ENCODE measurements at places on chromosomes 12 and 14. TPM values are rescaled to one million over a fixed set of nuclear protein-coding genes. Genes with fewer than 3 reads are reported as not detected.
A peak's percentile ranks its signal among the peaks of the same experiment; 100 is the strongest.

DNA sequence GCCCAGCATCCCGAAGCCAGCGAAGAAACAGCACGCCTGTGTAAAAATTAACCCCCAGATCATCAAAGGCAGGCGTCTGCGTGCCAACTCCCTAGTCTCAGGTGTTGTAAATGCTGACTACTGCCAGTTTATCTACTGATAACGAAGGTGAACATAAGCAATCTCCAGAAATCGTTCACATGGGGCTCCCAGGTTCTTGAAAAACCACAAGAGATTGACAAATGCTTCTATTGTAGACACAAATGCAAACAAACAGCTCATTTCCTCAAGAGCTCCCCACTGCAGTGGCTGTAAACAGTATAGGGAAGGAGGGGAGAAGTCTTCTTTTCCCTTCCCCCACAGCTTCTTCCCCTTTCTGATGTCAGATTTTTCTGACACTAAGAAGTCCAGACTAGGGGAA, 5.3 kb upstream of the PLEKHG3 start:
- no peak for DNase-seq

DNA sequence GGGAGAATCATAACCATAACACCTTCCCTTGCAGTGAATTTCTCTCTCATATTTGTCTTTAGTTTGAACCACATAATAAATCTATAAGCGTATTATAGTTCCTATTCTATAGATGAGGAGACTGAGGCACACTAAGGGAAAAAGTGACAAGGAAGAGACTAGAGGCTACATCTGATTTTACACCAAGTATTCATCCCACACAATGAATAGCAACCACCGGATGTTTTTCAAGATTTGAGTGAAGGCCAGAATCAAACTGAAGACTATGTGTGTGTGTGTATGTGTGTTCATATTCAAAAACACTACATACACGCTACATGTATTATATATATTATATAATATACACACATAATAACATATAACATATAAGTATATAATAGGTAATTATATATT, 4.7 kb downstream of the ASB2 start:
- DNase-seq, result no peak

DNA sequence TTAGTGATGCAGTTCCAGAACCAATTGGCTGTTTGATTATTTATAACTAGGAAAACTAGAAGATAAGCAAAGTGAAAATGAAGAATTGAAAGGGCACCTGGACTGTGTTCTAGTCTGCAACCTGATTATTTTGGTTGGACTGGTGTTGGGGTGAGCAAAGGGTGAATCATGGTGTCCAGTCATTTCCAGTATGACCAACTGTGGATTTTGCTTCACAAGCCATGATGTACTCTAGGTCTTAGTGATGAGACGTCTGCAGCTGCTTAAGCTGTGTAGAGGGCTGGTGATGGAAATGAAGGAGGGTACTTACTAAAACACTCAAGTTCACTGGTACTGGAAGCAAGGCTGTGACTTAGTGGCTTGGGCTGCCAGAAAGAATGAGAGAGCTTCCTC, 193.2 kb upstream of the FRMD6 start:
- peak; percentile 63 for DNase-seq

DNA sequence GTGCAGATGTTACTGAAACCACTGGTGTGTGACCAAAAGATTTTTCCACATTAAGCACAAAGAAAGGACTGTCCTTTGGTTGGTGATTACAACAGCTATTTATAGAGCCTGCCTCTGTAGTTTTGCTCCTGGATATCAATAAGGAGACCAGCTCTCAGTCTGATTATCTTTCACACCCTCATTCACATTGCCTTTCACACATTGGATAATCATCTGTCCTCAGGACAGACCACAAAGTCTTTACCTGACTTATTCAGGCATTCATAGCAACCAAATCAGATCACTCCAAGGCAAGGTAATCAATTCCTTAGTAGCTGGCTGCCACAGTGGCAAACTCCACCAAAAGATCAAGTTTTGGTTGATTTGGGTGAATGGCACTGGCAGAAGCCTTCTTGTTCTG, 59.6 kb upstream of the CPSF6 start:
- no peak for DNase-seq

DNA sequence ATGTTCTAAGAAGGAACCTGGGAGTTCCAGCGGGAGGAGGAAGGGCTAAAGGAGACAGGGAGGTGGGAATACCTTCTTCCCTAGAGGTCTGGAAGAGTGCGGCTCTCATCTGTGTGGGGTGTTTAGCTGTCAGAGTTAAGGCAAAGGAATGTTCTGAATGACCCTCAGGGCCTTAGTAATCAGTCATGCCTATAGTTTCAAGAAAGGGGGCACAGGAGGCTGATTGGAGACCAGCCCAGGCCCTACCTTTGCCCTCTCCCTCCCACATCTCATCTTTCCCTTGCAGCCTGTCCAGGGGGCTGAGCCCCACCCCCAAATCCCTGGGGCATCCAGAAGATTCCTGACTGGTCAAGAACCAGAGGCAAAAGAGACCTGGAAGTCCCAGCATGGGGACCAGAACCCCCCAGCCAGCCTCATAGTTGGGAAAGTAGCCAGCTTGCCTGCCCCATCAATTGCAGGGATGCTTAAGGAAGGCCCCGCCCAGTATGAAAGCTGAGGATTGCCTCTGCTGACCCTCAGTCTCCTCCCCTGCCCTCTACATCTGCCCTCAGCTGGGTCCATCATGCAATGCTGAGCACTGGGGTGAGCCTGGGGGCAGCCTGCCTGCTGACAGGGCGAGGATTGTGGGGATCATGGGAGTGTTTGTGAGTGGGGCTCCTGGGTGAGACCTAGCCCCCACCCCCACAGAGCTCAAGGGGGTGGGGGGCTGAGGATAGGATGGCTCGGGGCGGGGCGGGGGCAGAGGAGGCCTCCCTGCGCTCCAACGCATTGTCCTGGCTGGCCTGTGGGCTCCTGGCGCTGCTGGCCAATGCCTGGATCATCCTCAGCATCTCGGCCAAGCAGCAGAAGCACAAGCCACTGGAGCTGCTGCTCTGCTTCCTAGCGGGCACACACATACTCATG, 1.8 kb downstream of the GPR162 start:
- no peak for DNase-seq

Gene C12orf42
- 0.13 TPM for total RNA-seq

Gene IRAK4
- 14.3 TPM for total RNA-seq

Gene ADAM21
- total RNA-seq, result 0.26 TPM

Gene NPFF
- not detected for total RNA-seq

Gene RPGRIP1
- 0.39 TPM for total RNA-seq

All from dermis microvascular lymphatic vessel endothelial cell (primary cell).